Activated CD4-positive, alpha-beta memory T cell treated with anti-CD3 and anti-CD28 coated beads for 36 hours (primary cell): ENCODE measurements at places on chromosomes 4 and X. TPM values are rescaled to one million over a fixed set of nuclear protein-coding genes. Genes with fewer than 3 reads are reported as not detected.

- no peaks in the 10 kb centered on the region for H3K4me1 ChIP-seq
- H3K4me3 ChIP-seq, result no peak overlapping the region
- no peak overlapping the region for H3K27ac ChIP-seq
- H3K36me3 ChIP-seq, result no peaks in the 10 kb centered on the region
- H3K27me3 ChIP-seq, result no peaks in the 10 kb centered on the region
- no peak for DNase-seq
These were observed 190.0 kb upstream of the EMCN start for GRCh38 chr4:100707786-100708185.

USP38 gene
- total RNA-seq, result 21.7 TPM

GRCh38 chr4:87132035-87132434 is 88.4 kb downstream of the KLHL8 start:
- no peak overlapping the region for H3K4me3 ChIP-seq
- no peak for DNase-seq
- H3K27me3 ChIP-seq, result no peaks in the 10 kb centered on the region
- H3K27ac ChIP-seq, result no peak overlapping the region
- H3K36me3 ChIP-seq, result peaks cover 64% of the 10 kb centered on the region

- no peaks in the 10 kb centered on the region for H3K36me3 ChIP-seq
- no peaks in the 10 kb centered on the region for H3K4me1 ChIP-seq
- no peak overlapping the region for H3K27ac ChIP-seq
- H3K4me3 ChIP-seq, result no peak overlapping the region
- no peaks in the 10 kb centered on the region for H3K27me3 ChIP-seq
- no peak for DNase-seq
These were observed 639.5 kb upstream of the AADAT start for GRCh38 chr4:170729236-170729635.

CT45A10 gene
- total RNA-seq, result not detected

DHRSX gene
- 20.7 TPM for total RNA-seq
